ENCODE measurements at places on chromosomes 12 and 14.

- no peak for DNase-seq
These were observed 34.7 kb upstream of the AMIGO2 start for GRCh38 chr12:47114481-47114892.

- DNase-seq: no peak
These were observed 6.7 kb downstream of the IFFO1 start for GRCh38 chr12:6548966-6549683.

GRCh38 chr12:29781188-29781587 is 2.6 kb downstream of the TMTC1 start:
- no peak for DNase-seq

GRCh38 chr12:49563951-49564685 is 3.8 kb downstream of the MCRS1 start:
- no peak for DNase-seq

GRCh38 chr14:83473416-83474235 is 1940.0 kb upstream of the SEL1L start:
- DNase-seq: no peak

GRCh38 chr12:121494093-121494787 is 86.6 kb downstream of the KDM2B start:
- peak; percentile 64 for DNase-seq

- DNase-seq: no peak
These were observed 2.2 kb downstream of the PDZRN4 start for GRCh38 chr12:41190338-41190737.

- no peak for DNase-seq
These were observed 58.9 kb upstream of the FBXO33 start for GRCh38 chr14:39491134-39491571.

GRCh38 chr12:66190519-66191370 is 1.7 kb downstream of the IRAK3 start:
- no peak for DNase-seq

- no peak for DNase-seq
These were observed 1.8 kb upstream of the IAPP start for GRCh38 chr12:21370845-21371449.

DNA sequence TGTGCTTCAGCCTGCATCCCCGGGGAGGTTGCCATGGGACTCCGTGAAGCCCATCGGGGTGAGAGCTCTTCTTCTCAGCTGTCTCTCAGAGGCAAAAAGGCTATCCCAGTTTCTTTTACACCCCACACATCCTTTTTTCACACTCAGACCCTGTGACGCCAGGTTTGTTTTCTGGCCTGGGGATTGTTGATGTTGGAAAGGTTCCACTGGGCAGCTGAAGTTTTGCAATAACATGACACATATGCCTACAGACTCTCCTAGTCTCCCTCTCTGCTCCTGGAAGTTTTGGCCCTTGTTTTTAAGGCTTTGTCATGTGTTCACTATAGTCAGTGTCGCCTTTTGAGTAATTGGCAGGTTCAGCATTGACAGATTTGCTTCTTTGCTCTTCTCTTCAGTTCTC is 118.6 kb downstream of the SMOC1 start:
- DNase-seq: no peak

- peak; percentile 59 for DNase-seq
These were observed 75.3 kb upstream of the OR4E1 start for GRCh38 chr14:21748869-21749303.

GRCh38 chr12:131364903-131365820 is 345.7 kb upstream of the SFSWAP start:
- no peak for DNase-seq

DNA sequence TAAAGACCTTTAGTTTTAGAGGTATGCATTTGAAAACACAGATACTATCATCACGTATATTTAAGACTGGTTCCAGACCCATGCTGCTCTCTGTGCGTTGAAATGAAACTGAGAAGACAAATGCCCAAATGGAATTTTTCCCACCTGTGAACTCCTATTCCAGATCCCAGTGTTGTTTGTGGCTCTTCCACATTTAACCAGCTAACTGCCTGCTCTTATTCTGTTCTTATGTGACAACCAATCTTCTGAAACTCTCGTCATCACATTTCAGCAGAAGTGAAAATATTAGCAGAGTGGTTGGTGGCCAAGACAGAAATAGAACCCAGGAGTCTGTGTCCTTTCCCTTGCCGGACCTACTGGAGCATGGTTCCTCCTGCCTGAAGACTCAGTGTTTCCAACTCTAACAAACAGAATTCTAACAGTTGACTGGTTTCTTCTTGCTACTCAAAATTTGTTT is 460.2 kb downstream of the RAD51B start:
- no peak for DNase-seq

GRCh38 chr14:53109105-53110041 is 43.8 kb downstream of the DDHD1 start:
- DNase-seq: peak; percentile 62

DNA sequence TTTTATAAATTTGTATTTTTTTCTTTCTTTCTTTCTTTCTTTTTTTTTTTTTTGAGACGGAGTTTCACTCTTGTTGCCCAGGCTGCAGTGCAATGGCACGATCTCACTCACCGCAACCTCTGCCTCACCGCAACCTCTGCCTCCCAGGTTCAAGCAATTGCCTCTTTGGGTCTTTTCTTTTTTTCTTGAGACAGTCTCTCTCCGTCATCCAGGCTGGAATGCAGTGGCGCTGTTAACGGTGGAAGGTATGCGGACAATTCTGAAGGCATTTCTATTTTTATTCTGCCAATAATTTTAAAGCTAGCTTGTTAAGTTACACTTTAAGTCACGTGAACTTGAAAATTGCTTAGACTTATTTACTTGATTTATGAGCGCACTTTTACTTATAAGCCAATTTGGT is 8.8 kb upstream of the PHC1 start:
- no peak for DNase-seq

DNA sequence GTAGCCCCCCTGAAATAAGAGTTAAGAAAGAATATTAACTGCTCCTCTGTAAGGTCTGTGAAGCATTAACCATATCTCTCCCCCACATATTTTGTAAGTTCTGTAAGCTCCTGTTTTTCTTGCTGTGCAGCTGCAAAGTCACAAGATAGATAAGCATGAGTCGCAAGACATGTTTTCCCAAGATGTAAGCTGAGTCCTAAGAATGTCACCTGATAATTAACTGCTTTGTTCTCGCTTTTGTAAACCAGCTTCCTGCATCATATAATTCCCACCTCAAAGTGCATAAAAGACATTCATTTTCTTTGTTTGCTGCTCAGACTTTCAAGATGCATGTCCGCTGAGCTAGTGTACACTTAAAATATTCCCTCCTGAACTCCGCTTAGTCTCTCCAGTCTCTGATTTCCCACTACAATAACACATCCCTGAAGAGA is 27.0 kb upstream of the PHC1 start:
- no peak for DNase-seq

DNA sequence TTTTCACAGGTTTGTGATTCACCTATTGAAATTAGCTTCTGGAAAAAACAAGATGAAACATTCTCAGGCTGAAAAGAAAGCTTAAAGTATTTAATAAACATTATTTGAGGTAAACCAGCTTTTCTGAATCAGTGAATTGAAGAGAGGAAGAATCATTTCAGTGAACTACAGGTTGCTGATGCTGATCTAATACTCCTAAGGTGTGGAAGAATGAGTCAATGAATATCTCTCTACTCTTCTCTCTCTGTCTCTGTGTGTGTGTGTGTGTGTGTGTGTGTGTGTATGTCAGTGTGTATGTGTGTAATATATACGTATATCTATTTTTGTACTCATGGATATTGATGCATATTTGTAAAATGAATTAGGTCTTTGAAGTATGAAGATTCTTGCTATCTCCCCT is 312.2 kb downstream of the SSPN start:
- no peak for DNase-seq

GRCh38 chr14:93999573-93999972 is 2.5 kb downstream of the CCDC197 start:
- DNase-seq: no peak

DNA sequence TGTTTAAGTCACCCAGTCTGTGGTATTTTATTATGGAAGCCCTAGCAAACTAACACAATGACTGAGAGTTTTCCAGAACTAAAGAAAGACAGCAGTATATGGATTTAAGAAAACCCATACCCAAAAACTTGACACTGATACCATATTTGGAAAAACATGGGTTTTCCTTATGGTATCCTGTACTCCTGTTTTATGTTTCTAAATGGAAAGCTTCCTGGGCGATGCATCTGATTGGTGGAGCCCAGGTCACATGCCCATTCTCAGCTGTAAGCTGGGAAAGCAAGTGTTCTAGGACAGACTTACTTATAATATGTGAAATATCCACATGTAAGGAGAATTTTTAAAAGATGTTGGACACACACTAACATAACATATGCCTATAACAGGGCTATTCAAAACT is 4.5 kb upstream of the RNASE4 start:
- DNase-seq: no peak

DNA sequence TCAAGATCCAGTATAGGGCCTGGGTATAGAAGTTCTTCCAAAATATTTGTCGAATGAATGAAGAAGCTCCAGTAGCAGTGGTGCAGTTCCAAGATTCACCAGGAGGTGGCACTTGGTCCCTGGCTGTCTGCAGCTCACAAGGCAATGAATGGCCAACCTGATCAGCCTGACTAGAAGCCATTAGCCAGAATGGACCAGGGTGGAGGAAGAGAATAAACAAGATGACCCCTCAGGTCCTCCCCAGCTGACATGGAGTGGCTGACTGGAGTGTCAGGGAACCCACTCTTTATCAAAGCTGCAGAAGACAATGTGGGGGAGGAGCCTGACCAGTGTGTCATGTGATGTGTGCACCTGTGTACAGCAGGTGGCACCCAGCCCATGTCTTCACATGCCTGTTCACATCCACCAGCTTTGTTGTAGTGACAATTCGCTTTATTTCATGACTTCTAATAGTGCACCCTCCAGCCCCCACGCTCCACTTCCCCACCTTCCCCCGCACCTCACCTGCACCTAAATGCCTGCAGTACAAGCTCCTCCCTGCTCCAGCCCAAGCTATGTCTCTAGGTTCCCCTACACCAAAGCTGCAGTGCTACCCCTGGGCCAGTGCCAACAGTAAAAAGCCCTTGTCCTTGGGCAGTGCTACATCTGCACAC is 3.0 kb downstream of the LTBP2 start:
- DNase-seq: peak; percentile 85

GRCh38 chr14:27222671-27223070 is 624.8 kb upstream of the NOVA1 start:
- DNase-seq: no peak

DNA sequence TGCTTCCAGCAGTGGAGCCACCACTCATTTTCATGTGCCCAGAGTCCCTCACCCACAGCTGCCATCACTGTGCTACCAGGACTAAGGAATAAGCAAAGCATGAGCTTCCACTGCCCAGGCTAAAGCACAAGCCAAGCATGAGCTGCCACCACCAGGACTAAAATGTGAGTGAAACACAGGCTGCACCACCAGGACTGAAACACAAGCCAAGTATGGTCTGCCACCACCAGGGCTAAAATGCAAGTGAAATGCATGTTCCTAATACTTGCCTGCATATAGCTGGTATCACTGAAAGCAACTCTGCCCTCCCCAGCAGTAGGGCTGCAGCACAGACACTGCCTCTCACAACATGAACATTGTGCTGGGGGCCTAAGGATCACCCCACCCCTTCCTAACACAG is 30.0 kb downstream of the CEP83 start:
- DNase-seq: no peak

GRCh38 chr12:24705216-24705615 is 243.7 kb downstream of the BCAT1 start:
- DNase-seq: no peak

GRCh38 chr14:69153152-69153872 is 393 bp upstream of the DCAF5 start:
- peak; percentile 93 for DNase-seq

GRCh38 chr14:92964124-92965109 is 41.5 kb downstream of the CHGA start:
- no peak for DNase-seq

DNA sequence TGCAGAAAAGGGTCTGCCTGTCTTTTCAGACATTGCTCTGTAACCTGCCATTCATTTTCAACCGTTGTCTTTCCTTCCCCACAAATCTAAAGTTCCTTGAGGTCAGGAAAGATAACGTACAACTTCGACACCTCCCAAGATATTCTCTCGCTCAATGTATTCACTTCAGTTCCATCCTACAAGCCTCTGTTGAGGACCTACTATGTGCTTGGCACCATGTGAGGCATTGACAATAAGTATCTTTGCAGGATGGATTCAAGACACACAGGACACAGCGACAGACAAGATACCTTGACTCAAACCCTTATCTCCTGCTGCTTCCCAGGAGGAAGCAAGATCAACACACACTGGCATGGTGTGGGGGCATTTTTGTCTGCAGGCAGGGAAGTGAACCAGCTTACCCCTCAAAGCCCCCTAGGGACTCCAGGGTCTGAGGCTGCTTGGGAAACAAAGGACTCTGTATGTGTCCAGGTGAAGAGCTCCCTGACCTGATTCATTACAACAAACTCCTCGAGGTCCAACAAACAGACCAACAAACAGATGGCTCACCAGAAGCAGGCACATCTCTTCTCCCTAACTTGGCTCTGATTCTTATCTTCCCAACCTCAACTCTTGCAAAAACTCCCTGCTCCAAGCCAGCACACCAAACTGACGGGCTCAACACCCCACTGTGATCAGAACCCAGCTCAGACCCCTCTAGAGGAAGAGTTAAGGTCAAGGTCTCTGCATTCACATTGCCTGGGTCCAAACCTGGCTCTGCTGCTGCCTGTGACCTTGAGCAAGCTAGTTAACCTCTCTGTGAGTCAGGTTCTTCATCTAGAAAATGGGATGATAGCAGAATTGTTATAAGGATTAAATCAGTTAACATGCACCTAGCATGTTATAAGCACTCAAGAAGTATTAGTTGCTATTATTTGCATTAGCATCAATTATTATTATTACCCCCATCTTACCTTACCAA is 6.3 kb downstream of the NUAK1 start:
- DNase-seq: no peak

GRCh38 chr12:22325218-22325617 is 9.3 kb downstream of the ST8SIA1 start:
- no peak for DNase-seq

GRCh38 chr12:70962226-70962794 is 41.8 kb upstream of the PTPRR start:
- DNase-seq: no peak

DNA sequence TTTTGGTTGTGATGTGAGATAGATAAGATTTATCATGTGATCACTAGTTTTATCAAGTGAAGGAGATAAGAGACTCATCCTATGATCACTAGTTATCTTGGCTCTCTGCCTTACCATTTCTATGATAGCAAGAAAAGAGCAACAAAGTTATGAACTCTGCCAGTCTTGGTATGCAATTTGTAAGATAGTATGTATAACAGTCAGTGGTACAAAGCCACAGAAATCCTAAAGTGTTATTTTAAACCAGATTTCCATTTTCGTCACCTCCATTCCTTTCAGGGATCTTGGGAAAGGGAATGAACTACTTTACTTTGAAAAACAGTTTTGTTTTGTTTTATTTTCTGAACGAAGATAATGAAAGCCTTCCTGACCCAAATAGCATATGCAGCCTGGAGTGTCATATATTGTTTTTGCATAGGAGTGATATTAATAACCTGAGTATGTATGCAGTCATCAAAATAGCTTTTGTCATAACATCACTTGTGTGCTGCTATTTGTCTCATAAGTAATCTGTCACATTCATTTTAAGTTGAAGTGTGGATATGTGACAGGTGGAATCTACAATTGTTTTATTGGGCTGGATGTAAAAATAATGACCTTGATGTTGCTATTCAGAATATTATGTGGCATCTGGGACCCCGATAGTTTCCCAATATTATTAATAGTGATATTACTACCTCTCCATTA is 35.0 kb downstream of the FLRT2 start:
- no peak for DNase-seq
